Hematopoietic multipotent progenitor cell treated with erythropoietin and hydrocortisone succinate and interleukin-3 and kit ligand, for 4 days (in vitro differentiated cells): ENCODE measurements at places on chromosomes 4 and X.
A peak's percentile ranks its signal among the peaks of the same experiment; 100 is the strongest.

DNA sequence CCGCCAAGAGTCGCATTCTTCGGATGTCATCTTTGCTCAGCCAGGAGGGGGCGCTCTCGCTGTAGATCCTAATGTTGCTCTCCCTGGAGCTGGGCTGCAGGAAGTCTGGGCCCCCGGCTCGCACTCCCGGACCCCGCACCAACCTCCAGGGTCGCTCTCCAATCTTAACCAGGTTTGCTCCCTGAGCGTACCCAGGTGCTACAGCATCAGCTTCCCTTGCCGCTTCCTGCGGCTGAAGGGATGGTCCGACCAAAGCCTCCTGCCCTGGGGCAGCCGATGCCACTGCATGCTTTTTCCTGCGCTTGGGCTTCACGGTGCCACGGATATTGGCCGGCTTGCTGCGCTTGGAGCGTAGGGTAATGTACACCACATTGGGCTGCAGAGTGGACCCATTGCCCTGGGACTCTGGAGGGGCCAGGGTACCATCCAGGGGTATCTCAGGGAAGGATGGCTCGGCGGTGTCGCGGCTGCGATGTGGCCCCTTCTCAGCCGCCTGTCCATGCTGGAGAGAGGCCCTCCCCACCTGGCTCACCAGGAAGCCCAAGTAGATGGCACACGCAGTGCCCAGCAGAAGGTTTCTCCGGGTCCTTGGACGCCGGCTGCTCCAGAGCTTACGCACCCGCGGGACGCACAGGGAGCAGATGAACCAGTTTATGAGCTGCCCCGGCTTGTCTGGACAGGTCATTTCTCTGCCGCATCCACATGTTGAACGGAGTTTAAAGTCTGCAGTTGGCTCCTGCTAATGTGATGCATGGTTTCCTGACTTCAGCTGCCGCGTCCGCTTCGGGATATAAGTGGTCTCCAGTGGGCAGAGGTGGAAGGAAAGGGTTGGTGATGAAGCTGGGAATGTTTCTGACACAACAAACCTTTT lies 1.9 kb downstream of the GASK1B start:
- DNase-seq = peak; percentile 83

- no peak for DNase-seq
Measured at GRCh38 chr4:184383497-184384055, 90.8 kb downstream of the IRF2 start.

DNA sequence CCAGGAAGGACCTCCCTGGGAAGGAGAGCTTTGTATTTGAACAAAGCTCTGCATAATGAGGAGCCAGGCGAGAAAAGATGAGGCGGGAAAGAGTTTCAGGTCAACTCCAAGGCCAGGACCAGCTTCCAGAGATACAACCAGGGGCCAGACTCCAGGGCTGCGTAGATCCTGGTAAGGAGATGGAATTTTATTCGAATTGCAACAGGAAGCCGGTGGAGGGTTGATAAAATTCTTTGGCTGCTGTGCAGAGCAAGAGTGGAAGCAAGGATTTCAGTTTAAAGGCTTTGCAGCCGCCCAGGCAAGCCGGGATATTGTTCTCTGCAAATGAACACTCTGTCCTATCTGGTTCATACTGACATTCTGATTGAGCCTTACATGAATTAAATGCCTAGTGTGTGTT lies 40.2 kb upstream of the CBR4 start:
- DNase-seq = no peak

- peak; percentile 90 for DNase-seq
Measured at GRCh38 chr4:153156263-153156662, 48.0 kb upstream of the TRIM2 start.

DNA sequence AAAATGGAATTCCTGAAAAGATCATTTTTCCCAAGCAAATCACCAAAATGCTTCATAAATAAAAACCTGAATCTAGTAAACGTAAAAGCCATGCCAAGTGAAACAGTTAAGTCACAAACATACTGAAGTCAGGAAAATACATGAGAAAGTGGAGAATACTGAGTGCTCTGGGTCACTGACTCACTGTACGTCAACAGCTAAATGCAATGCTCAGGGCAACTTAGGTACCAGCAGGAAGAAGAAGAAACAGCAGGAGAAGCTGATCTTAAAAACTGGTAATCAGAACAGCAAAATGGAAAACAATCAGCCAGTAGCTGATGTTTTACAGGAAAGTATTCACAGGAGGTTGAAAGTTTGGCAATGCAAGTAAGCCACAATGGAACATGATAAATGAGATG lies 252.6 kb upstream of the ETNPPL start:
- DNase-seq = no peak

- DNase-seq = no peak
Measured at GRCh38 chr4:105613306-105613705, 60.9 kb downstream of the ARHGEF38 start.

- no peak for DNase-seq
Measured at GRCh38 chr4:48767055-48767929, 12.8 kb downstream of the FRYL start.

DNA sequence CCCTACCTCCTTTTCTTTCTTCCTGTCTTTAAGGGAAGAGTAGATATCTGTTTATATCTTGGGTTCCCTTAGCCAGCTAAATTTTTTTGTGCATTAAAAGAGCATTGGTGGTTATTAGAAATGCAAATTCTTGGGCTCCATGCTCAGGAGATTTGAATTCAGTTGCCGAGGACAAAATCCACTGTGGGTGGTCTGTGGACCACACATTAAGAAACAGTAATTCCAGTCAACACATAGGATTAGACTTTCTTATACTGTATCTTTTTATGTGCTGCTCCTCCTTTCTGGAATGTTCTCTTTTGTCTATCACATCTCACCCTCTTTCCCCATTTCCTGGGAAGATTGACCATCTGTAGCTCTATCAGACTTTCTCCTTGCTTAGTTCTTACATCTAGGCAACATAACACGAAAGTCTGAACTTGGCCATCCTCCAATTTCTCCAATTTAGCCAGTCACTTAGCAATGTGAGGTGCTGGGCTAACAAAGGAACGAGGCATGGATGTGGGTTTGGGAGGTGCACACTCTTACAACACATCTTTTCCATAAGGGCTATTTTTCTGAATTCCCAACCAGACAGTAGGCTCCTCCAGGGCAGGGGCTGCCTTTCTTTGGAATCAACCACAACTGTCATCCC lies 5.3 kb upstream of the PDLIM3 start:
- DNase-seq = no peak

DNA sequence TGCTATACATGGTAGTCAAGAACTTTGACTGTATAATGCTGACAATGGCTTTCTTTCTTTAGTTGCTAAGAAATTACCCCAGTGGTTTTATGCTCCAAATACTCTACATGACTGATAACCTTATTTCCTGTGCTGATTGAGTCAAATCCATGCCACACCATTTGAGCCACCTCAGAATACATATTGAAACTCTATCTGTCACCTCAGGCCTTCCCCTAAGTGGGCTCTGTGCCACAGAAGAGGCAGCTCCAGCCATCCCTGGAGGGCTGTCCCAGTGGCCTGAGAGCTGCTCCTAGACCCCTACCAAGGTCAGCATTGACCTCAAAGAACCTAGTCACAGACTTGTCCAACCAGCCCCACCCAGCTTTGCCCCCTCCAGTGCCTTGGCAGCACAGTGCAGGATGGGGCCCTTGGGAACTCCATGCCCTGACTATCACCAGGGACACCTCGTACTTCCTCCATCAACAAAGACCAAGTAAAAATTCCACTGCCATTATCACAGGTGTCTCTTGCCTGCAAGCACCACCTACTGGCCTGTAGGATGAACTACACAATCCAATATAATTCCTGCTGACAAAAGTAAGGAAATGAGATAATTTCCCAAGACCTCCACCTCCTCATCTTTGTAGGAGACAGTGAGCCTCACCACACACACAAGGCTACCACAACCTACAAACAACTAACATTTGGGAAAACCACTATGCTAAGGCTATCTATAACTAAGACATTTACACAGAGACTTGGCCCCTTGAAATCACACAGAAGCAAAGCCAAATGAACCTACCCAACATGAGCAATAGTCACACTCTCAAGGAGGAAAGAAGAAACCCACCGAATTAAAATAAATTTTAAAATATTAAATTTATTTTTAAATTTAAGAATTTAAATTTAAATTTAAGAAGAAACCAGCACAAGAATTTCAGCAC lies 239.9 kb downstream of the NKX6-1 start:
- DNase-seq = peak; percentile 44

DNA sequence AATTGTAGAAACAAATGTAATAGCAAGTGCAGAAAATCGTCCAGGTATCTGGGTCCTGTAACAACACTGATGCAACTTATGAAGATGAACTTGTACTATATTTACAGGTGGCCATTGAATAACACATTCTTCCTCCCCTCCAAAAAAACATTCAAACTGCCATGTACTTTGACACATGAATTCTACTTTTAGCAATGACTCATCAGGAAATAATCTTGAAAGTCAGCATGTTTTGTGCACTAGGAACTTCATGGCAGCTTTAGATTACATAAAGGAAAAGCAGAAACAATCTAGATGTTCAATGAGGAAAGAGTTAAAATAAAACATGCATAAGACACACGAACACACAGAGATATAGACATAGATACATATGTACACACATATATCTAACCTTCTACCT lies 2.5 kb downstream of the PABPC1L2A start:
- peak; percentile 0 for DNase-seq

DNA sequence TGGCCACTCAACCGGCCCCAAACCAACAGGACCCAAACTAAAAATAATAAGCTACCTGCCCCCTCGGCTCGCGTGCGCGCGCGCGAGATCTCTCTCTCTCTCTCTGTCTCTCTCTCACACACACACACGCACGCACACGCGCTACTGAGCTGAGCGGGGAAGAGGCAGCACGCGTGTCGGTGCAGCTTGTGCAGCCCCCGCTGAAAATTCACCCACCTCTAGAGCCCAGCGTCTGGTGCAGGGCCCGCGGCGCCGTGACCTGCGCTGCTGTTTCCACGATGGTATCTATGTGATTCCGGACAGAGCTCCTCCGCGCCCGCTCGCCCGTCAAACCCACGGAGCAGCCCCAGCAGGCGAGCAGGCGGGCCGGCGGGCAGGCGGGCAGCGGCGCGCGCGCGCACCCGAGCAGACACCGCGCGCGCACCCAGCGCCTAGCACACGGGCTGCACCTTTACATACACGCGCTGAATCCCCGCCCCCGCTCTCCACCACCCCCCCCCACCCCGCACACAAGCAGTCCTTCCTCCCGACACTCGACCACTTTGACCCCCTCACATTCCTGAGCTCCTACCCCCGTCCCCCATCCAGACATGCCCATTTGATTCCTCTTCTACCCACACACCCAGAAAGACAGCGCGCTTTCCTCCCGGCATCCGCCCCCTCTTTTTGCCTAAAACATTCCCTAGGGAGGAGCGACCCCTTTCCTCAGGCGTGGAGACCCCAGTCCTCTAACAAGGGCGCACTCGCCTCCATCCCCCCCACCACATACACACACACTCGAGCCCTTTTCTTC lies 1.0 kb downstream of the SLITRK4 start:
- DNase-seq = peak; percentile 7

DNA sequence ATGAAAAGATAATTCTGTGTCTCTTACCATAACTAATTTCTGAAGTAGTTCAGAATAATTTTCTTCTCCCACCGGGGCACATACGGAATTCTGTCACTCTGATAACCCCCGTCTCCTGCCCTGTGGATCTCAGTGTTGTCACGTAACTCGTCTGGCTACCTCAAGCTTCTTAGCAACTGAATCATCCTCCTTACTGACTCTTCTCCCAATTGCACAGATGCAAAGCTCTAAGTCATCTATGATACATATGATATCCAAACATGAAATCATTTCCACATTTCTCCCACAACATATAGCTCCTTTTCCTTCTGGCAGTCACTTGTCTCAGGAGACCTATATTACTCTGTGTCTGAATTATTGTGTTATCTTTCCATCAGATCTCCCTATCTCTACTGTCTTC lies 1043.1 kb upstream of the TENM3 start:
- DNase-seq = no peak

- DNase-seq = no peak
Measured at GRCh38 chr4:153533387-153533786, 67.2 kb downstream of the TMEM131L start.
